ENCODE measurements at places on chromosomes 1 and 21.

DNA sequence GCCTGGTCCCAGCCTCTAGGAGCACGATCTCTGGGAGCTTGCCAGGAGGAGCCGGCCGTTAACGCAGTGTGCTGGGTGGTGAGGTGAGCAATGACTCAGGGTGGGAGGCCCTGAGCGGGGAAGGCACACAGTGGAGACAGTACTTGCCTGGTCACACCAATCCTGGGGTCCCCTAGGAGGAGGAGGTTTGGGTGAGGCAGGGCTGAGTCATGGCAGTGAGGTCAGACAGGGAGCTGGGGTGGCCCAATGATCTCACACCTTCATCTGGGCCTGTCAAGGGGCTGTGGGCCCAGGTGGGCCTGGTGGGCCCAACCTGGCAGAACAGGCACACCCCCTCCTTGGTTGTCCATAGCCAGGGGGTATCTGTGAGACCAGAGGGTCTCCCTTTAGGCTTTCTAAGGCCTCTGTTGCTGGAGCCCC lies 8.6 kb upstream of the EDN2 start:
- DNase-seq = no peak

DNA sequence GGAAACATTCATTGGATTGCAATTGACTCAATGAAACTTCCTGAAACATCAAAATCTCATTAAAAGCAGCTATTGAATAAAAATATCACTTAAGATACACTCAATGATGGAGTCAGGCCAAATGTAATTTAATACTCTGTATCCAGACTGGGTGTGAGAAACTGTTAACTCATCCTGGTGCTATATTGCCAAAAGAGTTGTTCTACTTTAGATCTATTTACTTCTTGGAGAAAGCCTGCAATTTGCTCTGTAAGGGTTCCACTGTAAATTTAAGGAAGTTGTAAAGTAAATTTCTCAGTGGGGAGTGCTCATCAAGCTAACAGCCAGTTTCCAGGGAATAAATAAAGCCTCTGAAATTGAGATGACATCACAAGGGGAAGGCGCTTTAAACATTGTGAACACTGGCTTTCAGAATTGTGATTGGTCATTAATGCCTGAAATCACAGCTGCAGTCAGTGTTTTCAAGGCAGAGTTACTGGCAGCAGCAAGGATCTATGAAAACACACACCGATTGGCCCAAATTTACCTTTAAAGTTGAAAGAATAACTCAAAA lies 91.4 kb downstream of the OLFM3 start:
- no peak for DNase-seq

DNA sequence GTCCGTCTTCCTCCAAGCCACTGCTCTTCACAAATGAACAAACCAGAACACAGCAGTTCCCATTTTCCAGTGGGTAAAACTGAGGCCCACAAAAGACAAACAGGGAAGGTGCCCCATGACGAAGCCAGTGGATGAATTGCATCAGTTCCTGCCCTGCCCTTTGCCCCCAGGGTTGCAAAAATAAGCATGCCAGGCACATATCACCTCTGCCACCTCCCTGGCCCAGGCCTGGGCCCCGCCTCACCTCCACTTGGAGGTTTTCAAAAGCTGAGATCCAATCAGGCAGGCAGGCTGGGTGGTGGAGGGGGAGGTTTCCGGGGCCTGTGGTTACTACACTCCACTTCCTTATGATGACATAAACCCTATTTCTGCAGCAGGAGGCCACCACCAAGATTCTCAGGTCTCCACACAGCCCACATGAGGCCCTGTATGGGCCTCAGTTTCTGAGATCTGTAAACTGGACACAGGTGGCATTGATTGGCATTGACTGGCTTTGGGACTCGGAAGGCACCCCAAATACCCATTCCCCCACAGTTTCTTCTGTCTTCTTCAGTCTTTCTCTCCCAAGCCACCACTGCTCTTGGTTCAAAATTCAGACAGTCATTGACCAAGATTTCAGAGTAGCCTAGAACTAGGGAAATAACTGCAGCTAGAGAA lies 4.1 kb downstream of the KIF21B start:
- DNase-seq = peak; percentile 83

DNA sequence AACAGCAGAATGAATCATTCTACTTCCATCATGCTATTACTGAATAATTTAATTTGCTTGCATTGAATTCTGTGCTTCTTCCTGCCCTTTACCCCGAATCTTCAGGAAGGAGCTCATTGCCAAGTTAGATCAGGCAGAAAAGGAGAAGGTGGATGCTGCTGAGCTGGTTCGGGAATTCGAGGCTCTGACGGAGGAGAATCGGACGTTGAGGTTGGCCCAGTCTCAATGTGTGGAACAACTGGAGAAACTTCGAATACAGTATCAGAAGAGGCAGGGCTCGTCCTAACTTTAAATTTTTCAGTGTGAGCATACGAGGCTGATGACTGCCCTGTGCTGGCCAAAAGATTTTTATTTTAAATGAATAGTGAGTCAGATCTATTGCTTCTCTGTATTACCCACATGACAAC lies 44.2 kb downstream of the MAP3K7CL start:
- DNase-seq = no peak

- DNase-seq = no peak
These were observed 164.7 kb downstream of the SETD4 start for GRCh38 chr21:35895598-35895997.

DNA sequence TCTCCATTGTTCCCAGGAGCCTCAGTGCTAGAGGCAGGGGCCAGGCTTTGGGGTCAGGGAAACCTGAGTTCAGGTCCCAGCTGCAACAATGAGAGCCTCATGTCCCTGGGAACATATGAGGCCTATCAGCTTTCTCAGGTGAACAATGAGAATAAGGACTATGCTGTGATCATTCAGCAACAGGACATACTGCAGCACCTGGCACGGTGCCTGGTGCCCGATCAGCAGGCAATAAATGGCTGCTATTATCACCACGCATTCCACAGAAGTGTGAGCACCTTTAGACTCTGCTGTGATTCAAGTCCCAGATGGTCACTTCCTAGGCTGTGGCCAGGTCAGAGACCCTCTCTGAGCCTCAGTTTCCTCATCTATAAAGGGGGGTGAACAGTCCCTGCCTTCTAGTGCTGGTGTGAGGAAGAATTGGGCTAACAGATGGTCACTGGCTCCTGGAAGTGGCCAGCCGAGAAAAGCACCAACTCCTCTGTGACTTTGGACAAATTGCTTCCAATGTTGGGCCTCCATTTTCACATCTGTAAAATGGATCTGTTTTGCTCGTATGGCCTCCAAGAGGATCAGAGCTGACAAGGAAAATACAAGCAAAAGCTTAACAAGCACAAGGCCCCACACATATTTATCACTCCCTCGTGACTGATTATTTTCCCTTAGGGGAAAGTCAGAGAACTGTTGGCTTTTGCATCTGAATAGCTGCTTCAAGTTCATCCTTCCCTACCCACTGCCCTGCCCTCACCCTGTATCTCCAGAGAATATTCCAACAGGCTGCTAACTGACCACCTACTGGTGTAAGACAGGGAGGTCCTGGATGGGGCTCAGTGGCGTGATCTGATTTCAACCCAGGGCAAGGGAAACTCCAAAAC lies 1.1 kb downstream of the SLC5A9 start:
- no peak for DNase-seq

DNA sequence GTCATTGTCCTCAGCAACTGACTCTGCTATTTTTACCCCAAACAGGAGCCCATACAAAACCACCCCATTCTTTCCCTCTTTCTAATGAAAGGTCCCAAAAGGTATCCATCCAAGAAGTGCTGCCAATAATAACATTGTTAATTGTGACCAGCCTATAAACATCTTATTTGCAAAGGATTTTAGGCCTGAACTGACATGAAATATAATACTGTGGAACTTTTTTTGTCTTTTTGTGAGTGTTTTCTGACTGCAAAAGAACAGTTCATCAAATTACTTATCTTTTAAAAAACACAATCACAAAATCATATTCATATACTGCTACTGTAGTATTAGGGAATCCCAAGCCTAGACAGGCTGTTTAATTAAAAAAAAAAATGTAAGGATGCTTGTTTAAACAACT lies 3.4 kb downstream of the PIGM start:
- no peak for DNase-seq

All from activated T-helper 1 cell treated with Interleukin-2 at 50 U/mL for 16 hours (primary cell).